ENCODE measurements at places on chromosomes 16 and 17.

DNA sequence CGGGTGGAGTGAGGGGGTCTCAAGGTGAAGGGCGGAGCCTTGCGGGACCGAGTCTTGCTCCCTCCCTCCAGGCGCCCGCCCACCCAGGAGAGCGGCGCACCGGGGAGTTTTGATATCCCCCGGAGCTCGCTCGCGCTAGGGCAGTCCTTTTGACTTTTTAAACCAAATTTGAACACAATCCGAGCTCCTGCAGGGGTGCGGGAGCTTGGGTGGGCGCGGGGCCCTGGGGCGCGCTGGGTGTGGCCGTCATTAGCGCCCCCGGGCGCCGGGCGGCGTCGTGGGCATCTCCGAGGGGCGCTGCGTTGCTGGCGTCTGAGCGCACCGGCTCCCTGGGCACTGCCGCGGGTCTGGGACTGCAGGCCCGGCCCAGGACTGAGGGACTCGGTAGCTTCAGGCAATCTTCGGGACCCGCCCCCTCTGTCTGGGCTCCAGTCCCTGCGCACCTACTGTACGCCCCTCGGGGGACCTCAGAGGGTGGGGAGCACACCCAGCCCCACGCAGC, 10.9 kb downstream of the MAF start:
- no peak for DNase-seq

- no peak for DNase-seq
Measured at GRCh38 chr17:43982171-43982570, 22.3 kb upstream of the NAGS start.

- DNase-seq: no peak
Measured at GRCh38 chr17:50539762-50540559, 7.0 kb upstream of the SPATA20 start.

DNA sequence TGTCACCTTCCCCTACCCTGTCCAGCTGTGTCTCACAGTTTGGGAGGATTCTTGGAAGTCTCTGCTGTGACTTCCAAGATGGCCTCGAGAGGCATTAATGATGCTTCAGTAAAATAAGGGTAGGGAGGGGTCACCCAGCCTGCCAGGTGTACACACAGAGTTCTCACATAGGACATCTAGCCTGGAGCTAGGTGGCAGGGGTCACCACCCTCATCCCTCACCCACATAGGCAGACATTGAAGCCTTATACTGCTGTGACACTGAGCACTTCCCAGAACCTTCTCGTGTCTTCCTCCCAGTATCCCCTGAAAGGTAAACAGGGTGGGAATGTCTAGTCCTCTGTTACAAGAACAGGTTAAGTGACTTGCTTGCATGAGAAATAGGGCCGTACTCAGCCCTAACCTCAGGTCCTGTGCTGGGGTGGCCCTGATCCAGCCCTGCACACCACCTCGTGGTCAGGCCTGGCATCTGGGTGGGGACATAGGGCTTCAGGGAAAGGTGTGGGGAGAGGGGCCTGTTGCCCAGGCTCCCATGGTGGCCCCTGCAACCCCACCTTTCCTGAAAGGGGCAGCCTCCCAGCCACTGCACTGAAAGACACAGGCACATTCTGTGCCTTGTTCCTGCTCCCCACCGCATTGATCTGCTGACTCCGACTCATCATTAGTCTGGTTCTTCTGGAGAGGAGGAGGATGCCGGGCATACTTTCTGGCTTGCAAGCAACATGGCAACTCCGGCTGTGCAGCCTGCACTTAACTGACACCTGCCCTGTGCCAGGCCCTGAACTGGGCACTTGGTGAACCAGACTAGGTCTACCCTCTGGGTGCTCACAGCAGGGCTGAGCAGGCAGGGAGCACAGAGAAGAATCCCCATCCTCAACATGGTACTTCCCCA, 3.6 kb upstream of the MMP15 start:
- DNase-seq: no peak

DNA sequence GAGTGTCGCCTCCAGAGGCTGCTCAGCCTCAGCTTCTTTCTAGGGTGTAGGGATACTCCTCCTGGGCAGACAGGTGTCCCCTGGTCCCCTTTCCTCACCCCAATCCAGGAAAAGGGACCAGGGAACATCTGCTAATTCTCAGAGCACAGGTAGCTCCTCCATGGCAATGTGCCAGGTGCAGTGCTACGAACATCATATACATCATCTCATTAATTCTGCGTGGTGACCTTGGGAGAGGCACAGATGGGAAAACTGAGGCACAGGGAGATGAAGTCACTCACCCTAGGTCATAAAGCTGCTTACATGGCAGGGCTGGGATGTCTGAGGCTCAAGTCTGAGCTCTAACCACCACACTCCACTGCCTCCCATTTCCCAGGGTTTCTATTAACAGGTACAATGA, 11.7 kb downstream of the HDAC5 start:
- no peak for DNase-seq

DNA sequence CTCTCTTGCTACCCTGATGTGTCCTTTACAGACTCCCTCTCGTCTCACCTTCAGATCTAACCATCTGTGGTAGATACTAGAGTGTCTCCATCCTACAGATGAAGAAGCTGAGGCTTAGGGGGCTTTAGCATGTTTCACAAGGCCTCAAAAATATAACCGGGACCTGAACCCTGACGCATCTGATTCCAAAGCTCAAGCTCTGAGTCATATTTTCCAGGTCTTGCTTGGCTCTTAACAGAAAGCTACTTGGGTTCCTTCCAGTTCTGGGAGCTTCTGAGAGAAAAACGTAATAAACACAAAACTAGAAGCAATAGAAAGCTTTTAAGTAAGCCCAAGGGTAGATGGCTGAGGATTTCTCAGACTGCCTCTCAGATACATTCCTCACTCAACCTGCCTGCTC, 224.3 kb upstream of the EEF2KMT start:
- no peak for DNase-seq

- no peak for DNase-seq
Measured at GRCh38 chr17:19415311-19415710, 4.3 kb downstream of the RNF112 start.

DNA sequence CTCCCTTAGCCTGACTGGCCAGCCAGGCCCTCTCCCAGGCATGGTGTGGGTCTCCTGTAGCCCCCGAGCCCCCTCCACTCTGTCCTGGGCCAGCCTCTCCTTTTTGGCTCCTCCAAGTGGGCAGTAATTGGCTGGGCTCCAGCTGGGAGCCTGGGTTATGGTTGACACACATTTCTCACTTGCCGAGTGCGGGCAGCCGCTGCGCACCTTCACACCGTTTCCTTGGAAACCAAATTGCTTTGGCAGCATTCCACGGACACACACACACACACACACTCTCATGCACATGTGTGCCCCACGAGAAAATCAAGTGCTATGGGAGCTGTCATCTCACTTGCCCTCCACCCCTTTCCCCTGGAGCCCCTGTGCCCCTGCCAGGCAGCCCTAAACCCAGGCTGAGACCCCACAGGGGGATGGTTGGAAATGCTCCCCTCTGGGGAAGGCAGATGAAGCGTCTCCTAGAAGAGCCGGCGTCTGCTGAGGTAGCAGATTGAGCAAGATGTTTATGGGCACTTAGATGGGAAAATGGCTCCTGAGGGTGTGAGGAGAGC, 402.7 kb upstream of the TNRC6C start:
- no peak for DNase-seq

DNA sequence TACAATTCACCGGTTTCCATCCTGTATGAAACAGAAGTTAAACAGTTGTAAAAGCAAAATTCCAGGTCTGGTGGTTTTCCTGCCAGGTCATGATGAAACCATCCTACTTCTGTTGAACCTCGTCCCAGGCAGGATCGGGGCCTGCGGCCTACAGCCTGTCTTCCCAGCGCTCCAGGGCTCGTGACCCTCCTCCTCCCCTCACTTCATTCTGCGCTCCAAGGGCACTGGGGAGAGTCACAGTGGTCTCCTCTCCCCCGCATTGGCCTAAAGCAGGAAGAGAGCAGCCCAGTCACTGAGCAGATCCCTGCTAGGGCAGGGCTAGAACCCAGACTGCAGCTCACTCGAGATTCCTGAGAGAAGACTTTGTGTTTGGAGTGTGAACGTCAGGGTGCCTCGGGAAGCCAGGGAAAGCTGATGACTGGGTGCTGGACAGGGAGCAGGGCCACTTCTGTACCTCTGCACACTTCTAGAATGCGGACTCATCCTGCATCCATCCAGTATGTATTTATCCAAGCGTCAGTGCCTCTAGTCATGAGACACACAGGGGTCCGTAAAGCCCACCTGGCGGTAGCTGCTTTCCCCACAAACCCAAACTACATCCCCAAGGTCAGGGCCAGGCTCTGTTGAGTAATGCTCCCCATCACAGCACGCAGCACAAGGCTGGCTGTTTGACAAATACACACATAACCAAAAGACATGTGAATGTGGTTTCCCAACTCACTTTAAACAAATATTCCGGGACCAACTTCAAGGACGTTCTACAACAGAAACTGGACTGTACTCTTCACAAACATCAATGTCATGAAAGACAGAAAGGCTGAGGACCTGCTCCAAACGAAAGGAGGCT, 1.7 kb upstream of the ITGAE start:
- DNase-seq: no peak

DNA sequence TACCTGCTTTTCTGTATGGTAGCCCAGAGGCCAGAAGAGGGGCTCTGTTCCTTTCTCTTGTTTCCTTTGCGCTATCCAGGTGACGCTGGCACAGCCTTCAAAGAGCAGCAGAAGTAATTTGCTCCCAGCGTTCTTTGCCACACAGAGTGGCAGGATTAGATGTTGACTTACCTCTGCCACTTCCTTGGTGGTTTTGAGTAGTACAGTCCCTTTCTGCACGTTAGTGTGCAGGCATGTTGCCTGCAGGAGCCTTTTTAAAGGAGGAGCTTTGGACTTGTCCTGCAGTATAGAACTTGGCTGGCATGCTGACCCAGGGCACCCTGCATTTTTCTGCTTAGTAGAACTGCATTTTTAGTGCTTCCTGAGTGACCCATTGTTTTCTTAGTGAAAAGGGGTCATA, at the start of gene ABCC11:
Gene ABCC11, minus strand, starts transcription at position 229 of the 400 bp plus-strand sequence. CDS start 15,618 bp downstream, outside the sequence.
- no peak for DNase-seq

DNA sequence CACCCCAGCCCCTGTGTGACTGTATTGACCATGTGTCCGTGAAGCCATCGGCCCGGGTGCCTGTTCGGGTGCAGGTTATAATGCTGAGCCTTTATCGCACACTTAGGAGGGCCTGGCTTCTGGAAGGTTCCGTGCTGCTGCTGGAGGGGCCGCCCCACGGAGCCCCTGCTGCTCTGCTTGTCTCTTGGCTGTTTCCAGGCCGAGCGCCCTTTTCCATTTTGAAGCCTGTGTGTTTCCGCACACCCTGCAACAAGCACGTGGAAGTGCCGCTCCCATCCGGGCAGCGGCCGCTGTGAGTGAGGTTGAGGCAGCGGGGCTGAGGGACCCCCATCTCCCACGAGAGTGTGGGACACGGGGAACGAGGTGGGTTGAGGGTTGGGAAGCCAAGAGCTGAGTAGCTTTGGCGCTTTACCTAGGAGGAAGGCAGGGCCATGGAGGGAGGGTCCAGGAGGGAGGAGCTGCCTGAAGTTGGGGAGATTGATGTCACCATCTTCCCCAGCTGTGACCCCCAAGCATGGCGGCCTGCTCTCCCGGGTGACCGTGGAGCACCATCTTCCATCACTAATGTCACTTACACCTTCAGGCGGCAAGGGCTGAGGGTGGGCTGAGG, 200.1 kb upstream of the GSE1 start:
- DNase-seq: no peak

DNA sequence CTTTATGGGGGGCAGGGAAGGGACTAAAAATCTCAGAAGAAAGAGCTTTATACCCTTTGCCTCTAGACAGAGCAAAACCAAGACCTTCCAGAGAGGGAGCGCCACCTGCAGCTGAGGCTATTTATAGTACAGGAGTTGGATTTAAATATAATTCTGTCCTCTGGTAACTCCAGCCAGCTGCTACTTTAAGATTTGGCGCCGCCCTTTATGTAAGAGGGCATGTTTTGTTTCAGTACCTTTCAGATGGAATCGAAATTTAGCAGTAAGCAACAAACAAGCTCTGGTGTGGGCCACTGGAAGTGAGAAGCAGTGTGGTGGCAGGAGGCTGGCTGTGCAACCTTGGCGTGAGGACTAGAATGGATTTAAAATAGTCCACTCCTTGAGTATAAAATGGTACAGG, 5.2 kb upstream of the GUCY2D start:
- no peak for DNase-seq

DNA sequence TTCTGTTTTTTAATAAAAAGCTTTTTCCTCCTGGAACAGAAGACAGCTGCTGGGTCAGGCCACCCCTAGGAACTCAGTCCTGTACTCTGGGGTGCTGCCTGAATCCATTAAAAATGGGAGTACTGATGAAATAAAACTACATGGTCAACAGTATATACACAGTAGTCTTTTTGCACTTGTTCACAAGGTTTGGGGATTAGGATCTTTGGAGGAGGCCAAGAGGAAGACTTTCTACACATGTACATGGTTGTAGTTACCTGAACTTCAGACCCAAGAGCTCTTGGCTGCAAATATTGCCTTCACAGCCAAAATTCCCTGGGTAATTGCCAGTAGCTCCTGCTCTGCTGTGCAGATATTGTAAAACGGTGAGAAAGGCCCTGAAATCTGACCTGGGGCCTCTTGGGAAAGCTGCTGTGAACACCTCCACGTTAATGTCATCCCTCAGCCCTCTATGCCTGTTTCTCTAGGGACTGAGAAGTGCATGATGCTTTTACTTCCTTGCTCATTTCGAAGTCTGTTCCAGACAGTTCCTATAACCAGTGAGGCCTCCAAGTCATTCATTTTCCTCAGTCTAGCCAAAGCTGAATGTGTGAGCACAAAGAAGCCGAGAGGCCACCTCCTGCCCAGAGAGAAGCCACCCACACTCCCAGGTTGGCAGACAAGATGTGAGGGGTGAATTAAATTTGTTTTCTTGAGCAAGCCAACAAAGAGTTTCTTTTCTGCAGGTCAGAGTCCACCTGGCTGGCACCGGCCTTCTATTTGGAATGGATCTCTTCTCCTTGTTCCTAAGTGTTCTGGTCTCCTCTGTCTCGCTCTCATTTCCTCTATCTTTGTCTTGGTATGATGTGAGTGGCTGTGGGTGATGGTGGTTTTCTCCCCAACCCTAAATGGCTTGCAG, 15.9 kb downstream of the ANKRD40 start:
- no peak for DNase-seq

GRCh38 chr16:27230562-27231001, 27.3 kb downstream of the KDM8 start:
- DNase-seq: no peak

DNA sequence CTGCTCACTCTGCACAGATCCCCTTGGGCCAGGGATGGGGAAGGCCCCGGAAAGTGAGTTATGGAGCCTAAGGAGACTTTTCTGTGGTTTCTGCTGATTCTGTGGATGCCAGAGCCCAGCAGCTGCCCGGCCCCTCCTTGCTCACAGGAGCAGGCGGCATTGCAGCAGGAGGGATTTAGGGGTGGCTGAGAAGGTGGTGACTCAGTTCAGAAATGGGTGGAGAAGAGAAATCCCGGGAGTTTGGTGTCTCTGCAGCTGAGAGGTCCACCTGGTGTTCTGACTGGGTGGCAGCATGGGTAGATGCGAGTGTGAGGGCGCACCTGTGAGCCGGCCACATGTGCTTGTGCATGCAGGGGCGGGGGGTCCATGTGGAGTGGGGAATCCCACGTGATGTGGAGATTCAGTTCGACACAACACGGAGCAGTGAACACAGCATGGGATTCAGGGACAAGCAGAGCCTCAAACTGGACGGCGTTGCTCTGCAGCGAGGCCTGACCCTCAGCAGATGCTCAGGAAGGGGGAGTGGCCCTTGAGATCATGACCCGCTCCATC, 16.0 kb upstream of the SPPL2C start:
- no peak for DNase-seq

- no peak for DNase-seq
Measured at GRCh38 chr16:24668481-24669061, 60.9 kb upstream of the TNRC6A start.
